Right renal cortex interstitium (tissue), 3 donors: ENCODE measurements at places on chromosomes 2 and 18. TPM values are rescaled to one million over a fixed set of nuclear protein-coding genes. Genes with fewer than 3 reads are reported as not detected.

DNA sequence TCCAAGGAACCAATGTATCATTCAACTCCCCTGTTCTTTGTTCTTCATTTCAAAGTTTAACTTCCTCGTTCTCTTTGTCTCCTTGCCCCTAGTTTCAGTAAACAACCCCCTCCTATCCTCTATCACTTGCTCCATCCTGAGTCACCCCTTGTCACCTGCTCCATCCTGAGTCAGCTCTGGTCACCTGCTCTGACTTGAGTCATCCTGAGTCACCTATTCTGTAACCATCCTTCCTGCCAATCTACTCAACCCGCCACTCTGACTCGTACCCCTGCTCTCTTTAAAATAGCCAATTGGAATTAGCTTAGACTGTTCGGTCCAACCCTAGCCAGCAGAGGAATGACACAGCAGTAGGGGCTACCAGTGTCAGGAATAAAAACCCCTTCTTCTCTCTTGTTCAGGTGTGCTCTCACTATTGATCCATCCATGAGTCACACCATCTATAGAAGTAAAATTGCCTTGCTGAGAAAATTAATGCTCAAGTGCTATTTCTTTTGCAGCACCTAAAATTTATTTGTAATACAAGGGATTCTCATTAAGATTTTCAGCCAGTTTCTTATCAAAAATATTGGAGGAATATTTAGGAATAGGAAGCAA lies 326.8 kb downstream of the AKAIN1 start:
- no peak for DNase-seq

DNA sequence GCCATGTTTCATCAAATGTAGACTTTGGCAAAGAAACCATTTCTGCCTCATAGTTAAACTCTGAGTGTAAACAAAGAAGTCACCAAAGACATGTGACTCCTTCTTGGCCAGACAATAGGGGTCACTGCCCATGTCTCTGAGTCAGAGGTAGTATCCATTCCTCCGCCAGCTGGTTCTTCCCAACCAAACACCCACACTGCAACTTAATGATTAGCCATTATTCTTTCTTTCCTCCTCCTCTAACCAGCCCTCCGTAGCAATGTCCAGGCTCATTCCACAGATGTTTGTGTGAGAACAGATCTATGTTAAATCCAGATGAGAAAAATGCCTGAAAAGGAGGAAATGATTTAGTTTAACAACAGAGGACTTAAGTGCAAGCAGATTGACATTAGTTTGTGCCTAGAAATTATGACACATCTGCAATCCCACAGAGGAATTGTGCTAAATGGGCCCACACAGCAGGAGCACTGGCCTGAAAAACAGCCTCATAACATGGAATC lies 127.9 kb upstream of the SH3BP4 start:
- peak; percentile 65 for DNase-seq

- DNase-seq: no peak
Observed at GRCh38 chr18:64519201-64519600, 370.3 kb upstream of the LINC00305 start.

GRCh38 chr2:229032608-229033234 lies 238.4 kb downstream of the PID1 start:
- no peak for DNase-seq

GRCh38 chr2:194100201-194100600 lies 1556.8 kb upstream of the SLC39A10 start:
- DNase-seq: no peak

The RTP5 gene
- not detected for polyA plus RNA-seq
